ENCODE measurements at places on chromosomes 5 and 9. TPM values are rescaled to one million over a fixed set of nuclear protein-coding genes. Genes with fewer than 3 reads are reported as not detected.

The CEP72 gene
- total RNA-seq, result 83.3 TPM

The WASHC1 gene
- 26.1 TPM for total RNA-seq

The FBP1 gene
- total RNA-seq, result 34.9 TPM

The ZNF608 gene
- total RNA-seq, result 2.8 TPM

The TEK gene
- total RNA-seq, result not detected

The PHF24 gene
- total RNA-seq, result not detected

The OCLN gene
- 66.5 TPM for total RNA-seq

The NEUROG1 gene
- not detected for total RNA-seq

The C1QTNF3 gene
- total RNA-seq, result 8.3 TPM

The TNC gene
- total RNA-seq, result 1.9 TPM

The LIFR gene
- 28.6 TPM for total RNA-seq

The OTP gene
- not detected for total RNA-seq

The PCDHGC3 gene
- total RNA-seq, result 0.50 TPM

The PDE6A gene
- 0.50 TPM for total RNA-seq

The FOXD4L5 gene
- total RNA-seq, result 0.37 TPM

The SEMA5A gene
- not detected for total RNA-seq

The SGTB gene
- total RNA-seq, result 9.8 TPM

The PKD2L2 gene
- total RNA-seq, result 0.50 TPM

The SHISAL2B gene
- not detected for total RNA-seq

The C5orf52 gene
- not detected for total RNA-seq

The DMRT3 gene
- not detected for total RNA-seq

The PCSK1 gene
- total RNA-seq, result not detected

The RMRP gene
- 13,506 TPM for total RNA-seq

The CCDC187 gene
- 5.2 TPM for total RNA-seq

The ARL14EPL gene
- total RNA-seq, result 0.37 TPM

The TAF11L8 gene
- not detected for total RNA-seq

The EGFLAM gene
- total RNA-seq, result not detected

The STK32A gene
- total RNA-seq, result not detected

The TRIM52 gene
- total RNA-seq, result 15.2 TPM

The IL11RA gene
- total RNA-seq, result 8.5 TPM

The ECPAS gene
- 79.3 TPM for total RNA-seq

The HMMR gene
- 94.5 TPM for total RNA-seq

The APBB3 gene
- 23.4 TPM for total RNA-seq

The CDHR2 gene
- total RNA-seq, result not detected

The PCDHGA7 gene
- not detected for total RNA-seq

The PDZD2 gene
- not detected for total RNA-seq

The SLC34A3 gene
- 1.4 TPM for total RNA-seq

The KIF27 gene
- 13.3 TPM for total RNA-seq

The NUTM2F gene
- total RNA-seq, result 0.15 TPM

The RARS1 gene
- total RNA-seq, result 101 TPM

The FBXL7 gene
- total RNA-seq, result not detected

The TEX48 gene
- not detected for total RNA-seq

All from PC-9 (cell line).